ENCODE measurements at places on chromosomes 16 and 17. TPM values are rescaled to one million over a fixed set of nuclear protein-coding genes. Genes with fewer than 3 reads are reported as not detected.

The HCRT gene
- total RNA-seq: not detected

The MYH8 gene
- not detected for total RNA-seq

The MYH1 gene
- total RNA-seq: not detected

The CA7 gene
- not detected for total RNA-seq

The NOXO1 gene
- total RNA-seq: not detected

GRCh38 chr16:28544998-28545397 lies 6.2 kb upstream of the NUPR1 start:
- no peak for DNase-seq

GRCh38 chr17:50967795-50968194 lies 101.6 kb upstream of the TOB1 start:
- no peak for DNase-seq

Data from neural progenitor cell (in vitro differentiated cells).